ENCODE measurements at places on chromosomes 5 and 9.

- DNase-seq: no peak
Measured at GRCh38 chr5:8788246-8788645, 757.6 kb downstream of the SEMA5A start.

- no peak for DNase-seq
Measured at GRCh38 chr9:20591223-20591622, 31.1 kb downstream of the MLLT3 start.

DNA sequence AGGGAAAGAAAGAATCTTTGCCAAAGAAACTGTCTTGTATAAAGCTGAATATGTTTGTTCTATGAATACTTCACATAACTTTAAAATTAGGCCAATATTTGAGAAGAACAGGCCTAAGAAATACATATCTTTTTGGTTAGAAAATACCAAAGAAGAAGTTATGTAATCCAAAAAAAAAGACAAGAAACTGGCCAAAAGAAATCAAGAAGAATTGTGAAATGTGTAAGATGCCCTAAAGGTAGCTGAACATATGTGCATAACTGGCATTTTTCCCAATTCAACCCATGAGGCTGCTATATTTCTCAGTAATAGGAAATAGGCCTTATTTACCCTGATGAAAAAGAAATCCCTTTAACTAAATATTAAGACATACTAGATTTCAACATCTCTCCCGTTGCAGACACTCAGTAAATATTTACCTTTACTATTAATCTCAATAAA lies 290.0 kb downstream of the CETN3 start:
- DNase-seq: no peak

DNA sequence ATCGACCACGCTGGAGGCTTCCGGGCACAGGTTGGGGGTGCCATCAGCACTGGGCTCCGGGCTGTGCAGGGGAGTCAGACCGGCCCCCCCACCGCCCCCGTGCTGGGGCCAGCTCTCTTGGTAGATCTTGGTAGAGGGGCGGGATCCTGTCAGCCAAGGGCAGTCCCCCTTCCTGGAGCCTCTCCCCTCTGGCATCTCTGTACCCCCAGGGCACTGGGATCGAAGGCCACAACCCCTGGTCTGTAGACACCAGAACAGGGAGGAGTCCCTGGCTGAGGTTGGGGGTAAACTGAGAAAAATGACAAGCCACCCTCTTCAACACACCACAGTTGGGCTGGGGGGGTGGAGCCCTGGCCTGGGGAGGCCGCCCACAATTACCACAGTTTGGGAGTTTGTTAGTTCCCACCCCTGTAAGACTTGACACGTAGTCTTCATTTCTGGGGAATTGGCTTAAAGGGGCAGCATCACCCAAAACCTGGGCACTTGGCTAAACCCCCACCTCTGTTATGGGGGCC lies 882 bp downstream of the CERCAM start:
- DNase-seq: no peak

- no peak for DNase-seq
Measured at GRCh38 chr9:27090231-27090630, 18.8 kb upstream of the TEK start.

GRCh38 chr9:120465685-120466407 lies 114.1 kb downstream of the CDK5RAP2 start:
- DNase-seq: no peak

- no peak for DNase-seq
Measured at GRCh38 chr9:88378317-88378716, 9.9 kb upstream of the SPIN1 start.

- no peak for DNase-seq
Measured at GRCh38 chr9:6667633-6668280, 22.2 kb upstream of the GLDC start.

- no peak for DNase-seq
Measured at GRCh38 chr5:78813906-78814530, 165.4 kb upstream of the LHFPL2 start.

DNA sequence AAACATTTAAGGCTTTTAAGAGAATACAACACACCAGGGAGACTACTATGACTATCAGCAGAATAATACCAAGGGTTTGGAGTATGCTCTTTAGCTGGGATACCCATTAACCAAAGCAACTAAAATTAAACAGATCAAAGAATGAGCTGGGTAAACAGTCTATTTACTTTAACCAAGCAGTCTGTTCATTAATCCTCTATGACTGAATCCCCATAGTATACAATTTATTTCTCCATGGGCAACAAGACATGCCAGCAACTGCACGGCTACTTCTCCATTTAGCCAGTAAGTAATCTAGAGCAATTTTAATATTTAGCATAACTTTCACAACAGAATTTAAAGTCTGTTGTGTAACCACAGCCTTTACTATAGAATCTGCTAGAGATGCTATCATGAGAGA lies 77.6 kb downstream of the CDO1 start:
- no peak for DNase-seq

DNA sequence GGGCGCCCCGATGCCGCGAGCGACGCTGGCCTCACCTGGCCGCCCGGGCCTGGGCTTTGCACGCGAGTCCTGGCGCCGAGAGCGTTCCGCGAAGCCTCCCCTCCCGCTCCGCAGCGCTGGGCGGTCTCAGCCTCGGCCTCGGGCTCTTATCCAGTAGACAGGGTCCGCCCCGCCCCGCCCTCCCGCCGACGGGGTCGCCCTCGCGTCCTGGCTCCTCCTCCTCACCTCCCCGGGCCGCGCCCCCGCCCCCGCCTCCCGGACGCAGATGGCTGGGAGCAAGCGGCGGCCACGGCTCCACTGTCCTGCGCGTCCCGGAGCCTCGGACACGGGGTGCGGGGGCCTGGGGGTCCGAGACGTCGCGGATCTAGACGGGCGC lies at the start of gene SLC6A3:
SLC6A3 (minus strand) TSS at position 128 of the 376 bp plus-strand sequence. CDS start 2,243 bp downstream, outside the sequence.
- DNase-seq: no peak

- no peak for DNase-seq
Measured at GRCh38 chr5:179146277-179146676, 86.1 kb downstream of the ZNF354C start.

DNA sequence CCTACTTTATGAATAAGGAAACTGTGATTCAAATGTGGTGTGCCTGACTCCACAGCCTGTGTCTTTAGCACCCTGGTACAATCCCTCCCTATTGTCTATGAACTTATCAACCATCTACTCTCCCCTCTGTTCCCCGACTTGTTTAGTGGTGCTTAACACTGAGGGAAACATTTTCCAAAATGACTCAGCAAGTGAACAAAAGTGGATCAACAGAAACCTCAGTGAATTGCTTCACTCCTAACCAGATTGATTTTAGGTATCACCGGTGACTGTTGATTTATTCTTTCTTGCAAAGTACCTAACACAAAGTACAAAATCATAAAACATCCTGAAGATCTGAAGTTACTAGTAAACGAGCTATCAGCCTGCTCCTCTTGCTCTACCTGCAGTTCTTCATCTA lies 42.1 kb upstream of the RAPGEF6 start:
- DNase-seq: no peak

GRCh38 chr9:92294297-92294676 lies 790 bp upstream of the IARS1 start:
- no peak for DNase-seq

- DNase-seq: no peak
Measured at GRCh38 chr9:99190597-99191283, 31.0 kb downstream of the ALG2 start.

- no peak for DNase-seq
Measured at GRCh38 chr9:6969805-6970204, 212.0 kb downstream of the KDM4C start.

DNA sequence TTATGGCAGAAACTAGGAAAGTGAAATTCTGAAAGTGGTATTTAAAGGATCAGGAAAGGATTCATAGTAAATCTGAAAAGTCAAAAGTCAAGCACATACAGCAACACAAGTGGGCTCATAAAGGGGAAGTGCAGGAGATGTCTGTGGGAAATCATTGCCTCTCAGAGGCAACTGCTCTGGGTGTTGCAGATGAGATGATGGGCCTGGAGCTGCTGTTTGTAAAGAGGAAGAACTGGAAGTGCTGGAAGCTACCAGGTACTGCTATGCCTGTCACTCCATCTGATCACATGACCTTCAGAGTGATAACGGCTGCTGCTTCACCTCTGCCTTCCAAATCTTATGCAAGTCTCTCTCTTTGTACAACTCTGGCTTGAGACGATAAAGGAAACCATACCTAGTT lies 55.9 kb downstream of the ADRB2 start:
- DNase-seq: no peak

DNA sequence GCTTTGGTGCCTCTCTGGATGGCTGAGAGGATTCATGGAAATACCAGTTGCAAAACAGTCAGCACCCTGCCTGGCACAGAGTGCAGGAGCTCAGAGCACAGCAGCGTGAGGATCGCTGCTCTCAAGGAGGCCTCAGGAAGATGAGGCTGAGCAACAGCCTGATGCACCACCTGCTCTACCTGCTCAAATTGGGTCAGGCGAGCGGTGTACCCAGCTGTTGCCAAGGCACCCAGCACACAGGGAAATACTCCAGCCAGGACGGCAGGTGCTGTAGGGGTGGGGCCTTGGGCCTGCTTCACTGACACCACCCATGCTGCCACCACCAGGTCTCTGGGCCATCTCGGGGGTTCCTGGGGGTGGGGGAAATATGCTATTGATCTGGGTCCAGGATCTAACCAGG lies 4.3 kb downstream of the EEIG1 start:
- no peak for DNase-seq

DNA sequence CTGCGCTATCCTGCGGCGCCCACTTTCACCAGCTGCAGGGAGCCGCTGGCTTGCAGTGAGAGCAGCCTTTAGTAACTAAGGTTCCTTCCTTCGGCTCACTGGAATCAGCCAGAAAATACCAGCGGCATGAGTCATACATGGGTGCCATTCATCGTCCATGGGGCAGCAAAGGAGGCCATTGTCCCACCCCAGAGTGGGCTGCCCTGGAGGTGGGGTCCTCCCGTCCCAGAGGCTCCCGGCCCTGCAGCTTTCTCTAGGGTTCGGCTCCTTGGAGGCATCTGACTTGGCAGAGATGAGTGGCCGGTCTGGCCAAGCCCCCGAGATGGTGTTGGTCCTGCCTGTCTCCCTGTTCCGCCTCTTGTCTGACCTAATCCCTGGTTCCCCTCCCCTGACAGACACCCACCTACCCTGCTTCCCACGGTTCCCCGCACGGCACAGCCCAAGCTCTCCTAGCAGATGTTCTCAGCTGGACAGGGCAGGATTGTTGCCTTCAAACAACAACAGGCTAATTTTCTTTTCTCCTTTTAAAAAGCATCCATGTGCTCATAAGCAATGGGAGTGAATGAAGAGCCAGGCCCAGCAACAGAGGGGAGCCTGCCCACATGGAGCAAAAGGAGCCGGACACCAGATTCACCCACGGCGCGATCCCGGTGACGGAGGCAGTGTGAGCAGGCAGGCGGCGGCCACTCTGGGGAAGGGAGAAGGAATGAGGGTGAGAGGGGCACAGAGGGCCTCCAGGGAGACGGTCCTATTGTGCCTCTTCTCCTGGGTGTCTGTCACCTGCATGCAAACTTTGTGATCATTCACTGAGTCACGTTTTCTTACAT lies 97.0 kb upstream of the COL5A1 start:
- no peak for DNase-seq

DNA sequence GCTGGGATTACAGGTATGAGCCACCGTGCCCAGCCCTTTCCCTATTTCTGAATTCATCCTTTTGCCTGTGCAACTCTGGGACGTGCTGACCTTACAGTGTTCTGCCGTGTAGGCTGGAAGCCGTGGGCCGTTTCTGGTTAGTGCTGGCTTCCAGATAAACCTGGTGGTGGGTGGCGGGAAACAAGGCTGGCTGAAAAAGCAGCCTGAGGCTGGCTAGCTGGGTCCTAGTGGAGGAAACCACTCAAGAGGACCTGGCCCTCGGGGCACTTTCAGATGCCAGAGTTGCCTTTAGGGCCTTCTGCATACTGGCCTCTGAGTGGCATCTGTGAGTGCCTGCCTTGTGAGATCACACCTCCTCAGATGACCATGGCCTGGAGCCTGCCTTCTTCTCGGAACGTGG lies 26.9 kb downstream of the GALNT12 start:
- no peak for DNase-seq

GRCh38 chr9:104896131-104896530 lies 31.8 kb downstream of the ABCA1 start:
- DNase-seq: no peak

- peak; percentile 81 for DNase-seq
Measured at GRCh38 chr5:157948738-157949410, 89.9 kb upstream of the CLINT1 start.

- no peak for DNase-seq
Measured at GRCh38 chr5:82765765-82766164, 311.4 kb downstream of the TMEM167A start.

DNA sequence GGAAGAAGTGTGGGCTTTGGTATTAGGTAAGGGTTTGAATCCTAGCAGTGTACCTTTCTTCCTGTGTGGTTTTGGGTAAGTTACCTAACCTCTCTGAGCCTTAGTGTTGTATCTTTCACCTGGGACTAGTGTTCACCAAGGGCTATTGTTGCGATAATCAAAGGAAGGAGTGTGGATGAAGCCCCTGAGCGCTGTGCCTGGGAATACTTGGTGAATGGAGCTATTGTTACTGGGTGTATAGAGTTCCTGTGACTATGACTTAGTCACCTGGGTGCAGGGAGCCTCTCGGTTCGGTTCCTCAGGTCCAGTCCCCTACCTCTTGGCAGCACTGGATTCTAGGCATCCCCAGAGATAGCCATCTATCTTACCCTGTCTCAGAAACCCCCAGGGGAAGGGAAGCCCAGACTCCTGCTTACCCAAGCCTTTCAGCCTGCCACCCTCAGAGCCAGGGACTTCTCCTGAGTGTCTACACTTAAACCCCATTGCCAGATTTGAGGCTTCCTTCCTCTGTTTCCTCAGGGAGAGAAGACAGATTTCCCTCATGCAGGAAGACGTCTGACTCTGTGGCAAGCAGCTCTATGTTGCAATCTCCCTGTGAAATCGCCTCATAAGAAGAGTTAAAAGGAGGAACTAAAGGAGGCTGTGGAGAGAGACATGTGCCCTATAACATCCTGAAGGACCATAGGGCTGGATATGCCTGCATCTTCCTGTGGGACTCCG lies 181.0 kb upstream of the PITX1 start:
- DNase-seq: no peak

DNA sequence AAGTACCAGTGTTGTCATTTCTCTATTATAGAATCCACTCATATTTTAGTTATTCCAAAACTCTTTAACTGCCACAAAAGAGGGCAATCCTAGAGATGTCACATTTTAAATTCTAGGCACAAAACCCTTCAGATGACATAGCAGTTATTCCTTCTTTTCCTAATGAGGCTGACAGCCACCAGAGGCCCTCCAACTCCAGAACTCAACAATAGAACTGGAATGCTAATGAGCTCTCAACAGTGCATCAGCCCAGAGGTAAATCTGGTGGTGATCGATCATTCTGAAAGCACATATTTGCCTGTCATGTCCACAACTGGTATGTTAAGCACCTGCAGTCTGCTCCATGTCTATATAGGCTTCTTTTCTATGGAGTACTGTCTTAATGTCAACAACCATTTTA lies 40.2 kb upstream of the RAB3C start:
- no peak for DNase-seq

GRCh38 chr9:70134360-70134759 lies 90.7 kb downstream of the MAMDC2 start:
- no peak for DNase-seq

GRCh38 chr9:14107977-14108376 lies 206.0 kb downstream of the NFIB start:
- peak; percentile 90 for DNase-seq

GRCh38 chr5:96033116-96033515 lies 71.5 kb upstream of the ELL2 start:
- DNase-seq: no peak

Measured in glomerular endothelial cell (primary cell).